ENCODE measurements at places on chromosomes 5 and 9. TPM values are rescaled to one million over a fixed set of nuclear protein-coding genes. Genes with fewer than 3 reads are reported as not detected.

TICAM2 gene
- total RNA-seq, result 22.1 TPM

DOCK2 gene
- 3.5 TPM for total RNA-seq

PCDHGA4 gene
- 1.7 TPM for total RNA-seq

DNA sequence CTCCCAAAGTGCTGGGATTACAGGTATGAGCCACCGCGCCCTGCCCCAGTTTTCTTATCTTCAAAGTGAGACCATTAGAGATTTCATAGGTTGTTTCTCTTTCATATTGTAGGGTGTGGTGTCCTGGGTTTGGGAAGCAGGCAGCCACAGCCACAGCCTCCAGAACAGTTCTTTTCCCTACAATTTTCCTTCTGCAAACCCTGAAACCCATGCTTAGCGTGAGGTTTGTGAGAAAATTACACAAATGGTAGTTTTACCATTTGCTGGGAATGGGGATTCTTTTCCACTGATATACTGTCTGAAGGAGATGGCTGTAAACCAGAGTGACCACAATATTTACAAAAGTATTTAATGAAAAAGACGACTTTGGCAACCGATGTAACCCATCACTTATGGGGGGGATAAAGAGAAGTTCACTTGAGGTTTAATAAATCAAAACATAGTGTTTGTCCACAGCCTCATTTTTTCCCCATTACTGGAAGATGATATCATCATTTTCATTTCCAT is 26.7 kb upstream of the ECM2 start:
- peak; percentile 37 for DNase-seq

- DNase-seq, result peak; percentile 83
Measured at GRCh38 chr5:169668732-169669131, 31.7 kb downstream of the DOCK2 start.

DNA sequence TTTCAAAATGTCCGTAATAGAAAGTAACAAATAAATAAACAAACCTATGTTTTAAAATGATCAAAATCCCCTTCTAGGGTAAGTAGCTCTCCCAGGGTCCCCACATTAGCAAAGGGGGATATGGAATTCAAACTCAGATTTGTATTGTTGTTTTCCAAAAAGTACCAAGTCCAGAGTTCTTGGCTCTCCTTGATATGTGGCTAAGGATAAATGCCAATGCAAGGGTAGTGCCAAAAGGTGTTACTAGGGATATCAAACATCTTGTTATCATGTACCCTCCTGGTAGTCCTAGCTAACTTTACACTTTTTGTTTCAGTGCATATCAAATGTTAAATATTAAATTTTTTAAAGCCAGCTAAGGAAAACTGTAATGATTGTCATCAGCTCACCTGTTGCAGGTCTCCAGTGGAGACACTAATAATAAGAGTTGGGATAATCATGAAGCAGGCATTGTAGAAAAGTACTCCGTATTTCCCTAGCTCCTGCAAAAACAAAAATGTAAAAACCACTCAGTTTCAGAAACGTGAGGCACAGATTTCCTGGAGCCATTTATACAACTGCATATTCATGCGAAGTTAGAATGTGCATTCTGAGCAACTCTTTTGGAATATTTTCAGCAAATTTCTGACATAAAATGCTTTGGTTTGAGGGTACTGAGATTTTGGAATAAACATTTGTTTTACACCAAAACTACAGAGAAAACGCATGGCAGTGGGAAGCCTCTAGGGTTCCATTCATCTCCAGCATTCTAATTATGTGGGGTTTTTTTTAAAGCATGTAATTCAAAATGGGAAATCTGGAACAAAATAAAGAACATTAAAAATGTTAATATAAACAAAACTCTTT is 39.8 kb downstream of the SLC35D2 start:
- peak; percentile 9 for DNase-seq

PDZD2 gene
- not detected for total RNA-seq

MYMK gene
- not detected for total RNA-seq

- peak; percentile 46 for DNase-seq
Measured at GRCh38 chr5:88826646-88827585, 56.1 kb downstream of the MEF2C start.

DNA sequence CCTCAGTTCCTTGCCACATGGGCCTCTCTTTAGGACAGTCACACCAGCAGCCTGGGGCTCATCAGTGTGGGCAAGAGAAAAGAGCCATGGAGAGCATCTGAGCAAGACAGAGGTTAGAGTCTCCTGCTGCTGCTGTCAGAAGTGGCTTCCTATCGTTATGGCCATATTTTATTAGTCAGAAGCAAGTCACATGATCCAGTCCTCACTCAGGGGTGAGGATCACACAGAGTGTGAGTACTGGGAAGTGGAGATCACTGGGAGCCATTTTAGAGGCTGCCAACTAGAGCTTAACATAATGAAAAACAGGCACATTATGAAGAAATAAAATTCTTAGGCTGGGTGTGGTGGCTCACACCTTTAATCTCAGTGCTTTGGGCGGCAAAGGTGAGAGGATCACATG is 62.0 kb downstream of the DIRAS2 start:
- no peak for DNase-seq

SPINK6 gene
- total RNA-seq, result not detected

DNA sequence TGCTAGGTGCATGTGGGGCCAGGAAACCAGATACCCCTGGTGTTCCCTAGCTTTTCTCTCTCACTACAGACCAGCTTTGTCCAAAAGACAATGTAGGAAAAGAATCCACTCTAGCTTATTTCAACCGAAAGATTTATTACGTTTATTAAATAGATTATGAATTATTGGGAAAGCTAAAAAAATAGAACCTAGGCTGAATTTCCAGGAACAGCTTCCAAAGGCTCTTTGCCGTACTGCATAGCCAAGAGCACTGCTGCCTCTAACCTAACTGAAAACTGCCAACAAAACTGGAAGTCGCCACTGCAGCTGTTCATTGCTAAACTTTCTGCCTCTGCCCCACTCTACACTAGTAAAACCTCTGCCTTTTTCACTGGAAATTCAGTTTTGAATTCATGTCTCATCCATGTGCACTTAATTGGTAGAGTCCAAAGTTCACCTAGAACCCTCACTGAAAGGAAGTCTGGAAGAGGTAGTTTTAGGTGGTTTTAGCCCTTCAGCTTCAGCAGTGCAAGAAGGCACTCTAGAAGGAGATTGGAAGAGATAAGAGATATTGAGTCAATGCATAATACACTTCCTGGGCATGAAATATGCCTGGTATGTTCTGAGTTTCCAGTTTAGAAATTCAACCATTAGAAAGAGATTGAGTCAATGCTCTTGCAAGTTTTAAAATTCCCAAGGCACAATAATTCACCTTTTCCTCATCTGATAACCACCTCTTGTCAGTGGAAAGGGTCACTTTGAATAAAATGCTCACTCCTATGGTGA is 927.9 kb downstream of the MAT2B start:
- DNase-seq, result no peak

- DNase-seq, result no peak
Measured at GRCh38 chr9:109974143-109974917, 194.3 kb downstream of the PALM2AKAP2 start.

DNA sequence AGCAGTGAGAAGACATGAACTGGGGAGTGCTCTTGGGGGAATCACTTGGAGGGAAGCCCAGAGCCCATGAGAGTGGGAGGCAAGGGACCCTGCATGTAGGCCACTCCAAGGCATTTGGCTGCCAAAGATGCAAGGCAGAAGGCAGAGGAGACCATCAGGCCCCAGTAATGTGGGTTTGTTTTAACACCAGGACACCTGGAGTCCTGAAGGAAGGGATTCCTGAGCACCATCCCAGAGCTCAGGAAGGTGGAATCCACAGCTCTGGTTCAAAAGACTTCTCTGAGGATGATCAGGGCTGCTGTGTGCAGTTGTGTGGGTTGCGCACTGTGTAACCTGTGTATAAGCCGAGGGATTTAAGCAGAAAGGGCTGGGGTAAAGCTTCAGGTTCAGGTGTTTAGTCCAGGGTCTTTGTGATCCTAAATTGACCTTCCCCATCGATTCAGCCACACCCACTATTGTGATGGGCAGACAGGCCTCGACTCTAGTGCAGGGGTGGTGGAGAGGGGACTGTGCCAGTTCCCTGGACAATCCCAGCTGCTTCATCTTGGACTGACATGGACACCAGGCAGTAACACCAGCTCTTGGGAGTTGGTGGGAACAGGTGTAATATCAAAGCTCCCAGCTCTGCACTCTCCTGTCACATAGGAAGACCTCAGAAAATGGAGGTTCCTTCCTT is 11.0 kb downstream of the B4GALT7 start:
- no peak for DNase-seq

- DNase-seq, result no peak
Measured at GRCh38 chr5:178499352-178499751, 90.8 kb downstream of the COL23A1 start.

GRCh38 chr5:63768221-63768620 is 194.0 kb downstream of the HTR1A start:
- no peak for DNase-seq

CAMK2A gene
- not detected for total RNA-seq

DNA sequence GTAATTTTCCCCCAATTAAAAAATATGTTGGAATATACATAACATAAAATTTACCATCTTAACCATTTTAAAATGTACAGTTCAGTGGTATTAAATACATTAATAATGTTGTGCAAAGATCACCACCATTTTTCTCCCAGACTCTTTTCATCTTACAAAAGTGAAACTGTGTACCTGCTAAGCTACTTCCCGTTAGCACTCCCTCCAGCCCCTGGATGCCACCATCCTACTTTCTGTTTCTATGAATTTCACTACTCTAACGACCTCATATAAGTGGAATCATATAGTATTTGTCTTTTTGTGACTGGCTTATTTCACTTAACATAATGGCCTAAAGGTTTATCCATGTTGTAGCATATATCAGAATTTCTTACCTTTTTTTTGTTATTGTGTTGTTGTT is 112.9 kb downstream of the HSPA4 start:
- no peak for DNase-seq

CFAP157 gene
- total RNA-seq, result not detected

CDKN2A gene
- total RNA-seq, result 290 TPM

GRCh38 chr5:58346041-58346440 is 113.8 kb downstream of the PLK2 start:
- no peak for DNase-seq

DNA sequence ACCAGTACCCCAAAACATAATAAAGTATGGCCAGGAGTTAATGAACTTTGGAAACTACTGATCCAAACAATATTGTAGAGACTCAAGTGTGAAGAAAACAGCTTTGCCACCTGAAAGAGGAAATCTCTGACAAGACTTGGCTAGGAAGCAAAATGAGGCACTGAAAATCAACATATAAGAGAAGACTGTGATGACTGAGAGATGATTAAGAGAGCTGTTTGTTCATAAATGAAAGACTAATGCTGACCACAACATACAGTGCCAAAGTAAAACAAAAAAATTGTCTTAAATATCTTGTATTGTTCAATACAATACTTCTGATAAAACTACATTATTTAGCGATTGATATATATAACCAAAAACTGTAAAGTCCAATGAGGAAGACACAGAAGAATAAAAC is 7.2 kb downstream of the RC3H2 start:
- no peak for DNase-seq

DNA sequence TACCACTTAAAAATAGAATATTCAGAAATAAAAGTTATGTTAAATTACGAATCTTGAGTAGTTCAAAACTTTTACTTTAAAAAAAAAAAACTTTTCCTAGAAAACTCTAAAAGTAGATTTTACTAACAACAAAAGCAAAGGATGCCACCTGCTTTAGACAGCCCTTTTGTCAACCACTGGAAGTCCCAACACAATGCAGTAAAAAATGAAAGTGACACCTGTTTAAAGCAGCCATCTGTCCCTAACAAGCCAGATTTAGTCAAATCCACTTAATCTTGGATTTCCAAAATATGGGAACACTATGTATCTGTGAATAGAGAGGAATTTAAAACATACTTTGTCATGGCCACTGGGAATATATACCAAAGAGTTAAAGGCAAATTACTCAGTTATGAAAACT is 3.8 kb downstream of the RFX3 start:
- no peak for DNase-seq

DNA sequence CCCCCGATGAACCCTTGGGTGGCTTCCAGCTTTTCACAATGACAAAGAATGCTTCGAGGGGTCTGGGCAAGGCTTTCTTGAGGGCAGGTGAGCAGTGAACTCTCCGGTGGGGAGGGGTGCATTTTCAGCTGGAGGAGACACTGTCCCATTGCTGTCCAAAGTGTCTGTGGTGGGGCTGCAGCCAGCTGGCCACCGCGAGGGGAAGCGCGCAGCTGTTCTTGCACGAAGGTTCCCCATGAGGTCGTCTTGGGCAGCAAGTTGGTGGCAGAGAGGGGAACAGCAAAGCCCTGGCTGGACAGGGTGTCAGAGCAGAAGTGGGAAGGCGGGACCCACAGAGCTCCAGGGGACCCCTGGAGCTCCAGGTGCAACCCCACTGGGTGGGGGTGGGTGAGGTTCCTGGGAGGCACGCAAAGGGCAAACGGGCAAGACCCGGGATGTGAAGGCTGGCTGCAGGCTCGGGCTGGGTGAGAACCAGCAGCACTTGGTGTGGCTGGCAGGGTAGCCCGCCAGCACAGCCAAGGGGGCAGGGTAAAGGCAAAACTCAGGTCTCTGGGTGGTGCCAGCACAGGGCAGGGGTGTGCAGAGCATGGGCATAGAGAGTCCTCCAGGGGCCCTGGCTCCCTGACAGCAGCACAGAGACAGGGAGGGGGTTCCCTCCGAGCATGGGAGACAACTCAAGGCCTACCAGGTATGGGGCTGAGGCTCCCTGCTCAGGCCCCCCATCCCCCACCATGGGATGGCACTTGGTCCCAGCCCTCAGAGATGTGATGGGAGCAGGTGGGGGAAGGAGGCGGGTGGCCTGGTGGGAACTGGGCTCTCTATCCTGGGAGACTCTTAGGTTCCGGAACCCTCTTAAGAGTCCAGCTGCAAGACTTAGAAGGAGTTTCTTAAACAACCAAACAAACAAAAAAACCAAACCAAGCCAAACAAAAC is 26.6 kb downstream of the TSPAN17 start:
- DNase-seq, result no peak

- no peak for DNase-seq
Measured at GRCh38 chr9:84671586-84672521, 2.3 kb downstream of the NTRK2 start.

GRCh38 chr9:105646879-105647594 is 15.2 kb upstream of the TAL2 start:
- DNase-seq, result no peak

DNA sequence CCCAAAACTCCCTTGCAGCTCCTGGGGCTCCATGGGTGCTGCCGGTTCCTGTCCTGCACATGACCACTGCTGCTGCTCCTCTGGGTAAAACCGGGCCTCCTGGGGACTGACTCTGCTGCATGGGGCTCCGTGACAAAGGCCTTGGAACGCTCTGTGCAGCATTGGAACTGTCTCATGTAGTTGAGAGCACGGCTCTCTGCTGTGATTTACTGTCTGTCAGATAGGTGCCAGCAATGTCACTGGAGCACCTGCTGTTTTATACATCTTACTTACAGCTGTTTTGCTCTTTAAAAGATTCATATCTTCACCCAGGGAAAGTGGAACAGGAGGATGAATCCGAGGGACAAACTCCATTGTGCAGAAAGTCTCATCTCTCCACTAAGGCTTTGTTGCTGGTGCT is 138.1 kb downstream of the YIPF5 start:
- no peak for DNase-seq

DNA sequence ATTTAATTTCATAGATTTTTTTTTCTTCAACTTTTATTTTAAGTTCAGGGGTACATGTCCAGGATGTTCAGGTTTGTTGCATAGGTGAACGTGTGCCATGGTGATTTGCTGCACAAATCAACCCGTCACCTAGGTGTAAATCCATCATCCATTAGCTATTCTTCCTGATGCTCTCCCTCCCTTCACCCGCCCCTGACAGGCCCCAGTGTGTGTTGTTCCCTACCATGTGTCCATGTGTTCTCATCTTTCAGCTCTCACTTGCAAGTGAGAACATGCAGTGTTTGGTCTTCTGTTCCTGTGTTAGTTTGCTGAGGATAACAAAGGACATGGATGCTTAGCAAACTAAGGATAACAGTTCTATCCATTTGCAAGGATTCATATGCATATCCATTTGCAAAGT is 209.1 kb upstream of the ADCY2 start:
- DNase-seq, result no peak
